Right ventricle myocardium superior (tissue), 1 donor: ENCODE measurements at places on chromosomes 7 and 10. TPM values are rescaled to one million over a fixed set of nuclear protein-coding genes. Genes with fewer than 3 reads are reported as not detected.

- DNase-seq = no peak
Observed at GRCh38 chr10:7520507-7521485, 110.0 kb upstream of the SFMBT2 start.

- no peak for DNase-seq
Observed at GRCh38 chr10:114855776-114856543, 34.4 kb downstream of the FHIP2A start.

TMEM196 gene
- total RNA-seq = not detected

- DNase-seq = no peak
Observed at GRCh38 chr10:28965937-28966336, 288.6 kb downstream of the BAMBI start.

GRCh38 chr10:128026615-128027300 lies 99.5 kb downstream of the MKI67 start:
- no peak for DNase-seq

DNA sequence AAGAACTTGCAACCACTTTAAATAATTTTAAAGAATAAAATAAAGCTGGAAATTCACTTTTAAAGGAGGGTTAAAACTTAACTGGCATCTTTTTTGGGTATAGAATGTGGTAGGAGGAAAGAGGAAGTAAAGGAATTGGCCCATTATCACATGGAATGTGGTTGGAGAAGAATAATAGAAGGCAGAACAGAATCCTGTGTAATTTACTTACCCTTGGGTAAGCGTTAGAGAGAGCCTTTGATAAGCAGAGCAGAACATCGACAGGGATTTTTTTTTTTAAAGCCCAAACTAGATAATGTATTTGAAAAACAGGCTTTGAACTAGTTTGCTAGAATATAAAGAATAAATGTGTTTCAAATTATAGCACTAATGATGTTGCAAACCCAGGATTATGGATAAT lies 199.8 kb upstream of the KIAA1217 start:
- DNase-seq = no peak

DNA sequence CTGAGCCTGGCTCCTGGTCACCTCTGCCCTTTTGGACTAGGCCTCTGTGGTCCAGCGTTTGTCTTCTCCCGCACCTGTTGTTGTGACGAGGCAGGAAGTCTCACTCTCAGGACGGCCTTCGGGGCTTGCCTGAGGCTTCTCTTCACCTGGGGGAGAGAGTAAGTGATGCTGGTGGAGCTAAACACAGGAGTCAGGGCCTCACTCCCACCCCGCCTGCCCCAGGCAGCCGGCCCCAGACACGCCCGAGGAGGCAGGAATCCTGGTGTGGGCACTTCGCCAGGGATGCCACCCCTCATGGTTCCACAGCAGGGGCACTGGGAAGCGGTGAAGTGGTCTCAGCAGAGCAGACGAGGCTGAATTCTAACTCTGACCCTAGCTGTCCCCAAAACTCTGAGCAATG lies 42.4 kb downstream of the IL2RA start:
- no peak for DNase-seq

DNA sequence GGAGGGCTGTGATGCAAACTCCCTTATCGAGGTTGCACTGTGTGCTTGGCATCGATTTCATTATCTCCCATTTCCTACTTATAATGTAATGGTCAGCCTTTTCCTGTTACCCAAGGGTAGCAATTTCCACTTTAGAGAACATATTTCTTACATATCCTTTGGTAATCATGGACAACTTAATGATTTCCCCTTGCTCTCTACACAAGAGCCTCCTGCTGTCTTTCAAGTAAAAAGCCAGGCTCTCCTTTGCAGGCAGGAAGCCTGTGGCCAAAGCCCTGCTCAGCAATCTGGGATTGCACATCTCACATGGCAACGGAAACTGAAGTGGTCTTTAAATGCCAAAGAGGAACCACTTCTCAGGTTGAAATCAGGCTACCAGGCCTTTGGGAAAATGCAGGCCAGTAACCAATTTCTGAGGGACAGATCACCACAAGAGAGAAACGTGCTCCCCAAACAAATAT lies 86.7 kb upstream of the IKZF1 start:
- no peak for DNase-seq

- no peak for DNase-seq
Observed at GRCh38 chr10:132637477-132638129, 100.0 kb downstream of the INPP5A start.

DHTKD1 gene
- 22.8 TPM for total RNA-seq

ITGB8 gene
- total RNA-seq = 1.9 TPM

MPP7 gene
- 14.0 TPM for total RNA-seq

- no peak for DNase-seq
Observed at GRCh38 chr10:113003052-113003451, 53.0 kb downstream of the TCF7L2 start.

DNA sequence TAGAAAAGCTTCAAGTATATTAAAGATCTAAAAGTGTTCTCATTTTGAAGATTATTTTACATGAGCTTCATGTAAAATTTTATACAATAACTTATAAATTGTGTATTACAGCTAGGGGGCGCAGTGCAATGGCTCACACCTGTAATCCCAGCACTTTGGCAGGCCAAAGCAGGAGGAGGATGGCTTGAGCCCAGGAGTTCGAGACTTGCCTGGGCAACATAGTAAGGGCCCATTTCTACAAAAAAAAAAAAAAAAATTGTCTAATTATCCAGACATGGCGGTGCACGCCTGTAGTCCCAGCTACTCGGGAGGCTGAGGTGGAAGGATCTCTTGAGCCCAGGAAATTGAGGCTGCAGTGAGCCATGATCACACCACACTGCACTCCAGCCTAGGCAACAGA lies 16.6 kb downstream of the ACBD5 start:
- DNase-seq = no peak

DNA sequence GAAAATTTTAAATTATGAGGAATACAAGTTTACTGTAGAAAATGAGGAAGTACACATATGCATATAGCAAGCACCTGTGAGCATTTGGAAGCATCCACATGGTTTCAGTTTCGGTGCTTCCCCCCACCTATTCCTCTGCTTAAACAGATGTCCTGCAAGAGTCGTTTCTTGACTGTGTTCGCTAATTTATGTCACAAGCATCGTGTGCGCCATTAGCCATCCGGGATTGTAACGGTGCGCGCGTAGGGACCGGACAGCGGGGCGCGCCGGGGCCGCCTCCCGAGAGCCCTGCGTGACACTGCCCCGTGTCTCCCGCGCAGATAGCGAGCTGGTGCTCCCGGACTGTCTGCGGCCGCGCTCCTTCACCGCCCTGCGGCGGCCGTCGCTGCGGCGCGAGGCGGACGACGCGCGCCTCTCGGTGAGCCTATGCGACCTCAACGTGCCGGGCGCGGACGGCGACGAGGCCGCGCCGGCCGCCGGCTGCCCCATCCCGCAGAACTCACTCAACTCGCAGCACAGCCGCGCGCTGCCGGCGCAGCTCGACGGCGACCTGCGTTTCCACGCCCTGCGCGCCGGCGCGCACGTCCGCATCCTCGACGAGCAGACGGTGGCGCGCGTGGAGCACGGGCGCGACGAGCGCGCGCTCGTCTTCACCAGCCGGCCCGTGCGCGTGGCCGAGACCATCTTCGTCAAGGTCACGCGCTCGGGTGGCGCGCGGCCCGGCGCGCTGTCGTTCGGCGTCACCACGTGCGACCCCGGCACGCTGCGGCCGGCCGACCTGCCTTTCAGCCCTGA lies 90.9 kb downstream of the NEURL1 start:
- DNase-seq = peak; percentile 53

DNA sequence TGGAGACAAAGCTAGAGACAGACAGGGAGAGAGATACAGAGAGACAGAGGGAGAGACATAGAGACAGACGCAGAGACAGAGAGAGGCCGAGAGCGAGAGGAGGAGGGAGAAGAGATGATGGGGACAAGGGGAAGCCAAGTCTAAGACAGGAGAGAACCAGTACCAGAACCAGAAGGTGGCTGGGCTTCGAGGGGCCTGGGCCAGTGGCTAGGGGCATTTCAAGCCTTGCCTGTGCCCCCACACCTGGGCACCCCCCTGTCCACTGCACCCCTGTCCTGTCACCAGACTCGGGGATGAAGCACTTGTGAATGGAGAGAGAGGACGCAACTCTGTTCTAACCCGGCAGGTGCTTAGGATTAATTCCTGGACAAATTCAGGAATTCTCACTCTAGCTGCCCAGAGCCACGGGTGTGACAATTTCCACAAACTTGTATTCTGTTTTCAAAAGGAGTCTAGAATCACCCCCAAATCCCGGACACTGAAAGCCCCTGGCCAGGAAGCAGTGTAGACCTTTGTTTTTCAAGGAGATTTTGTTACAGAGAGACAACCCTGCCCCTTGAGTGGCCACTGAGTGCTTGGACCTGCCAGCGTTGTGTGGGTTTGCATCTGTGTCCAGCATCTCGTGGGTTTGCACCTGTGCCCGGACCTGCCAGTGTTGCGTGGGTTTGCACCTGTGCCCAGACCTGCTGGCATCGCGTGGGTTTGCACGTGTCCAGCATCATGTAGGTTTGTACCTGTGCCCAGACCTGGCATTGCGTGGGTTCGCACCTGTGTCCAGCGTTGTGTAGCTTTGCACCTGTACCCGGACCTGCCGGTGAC lies 157.3 kb downstream of the WDR37 start:
- no peak for DNase-seq

DNA sequence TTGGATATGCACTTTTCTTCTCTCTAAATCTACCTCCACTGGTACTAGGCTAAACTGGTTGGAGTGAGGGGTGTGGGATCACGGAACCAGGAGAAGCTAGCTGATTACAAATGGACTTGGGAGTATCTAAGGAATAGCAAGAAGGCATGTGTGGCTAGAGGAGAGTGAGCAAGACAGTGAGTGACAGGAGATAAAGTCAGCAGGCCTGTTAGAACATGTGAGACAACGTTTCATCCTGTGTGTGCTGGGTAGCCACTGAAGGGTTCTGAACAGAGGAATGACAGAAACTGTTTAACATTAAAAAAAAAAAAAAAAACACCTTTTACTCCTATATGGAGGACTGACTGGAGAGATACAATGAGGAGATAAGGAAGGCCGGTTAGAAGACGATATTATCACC lies 51.7 kb downstream of the ZNF438 start:
- no peak for DNase-seq
